ENCODE measurements at places on chromosomes 16 and 17.

DNA sequence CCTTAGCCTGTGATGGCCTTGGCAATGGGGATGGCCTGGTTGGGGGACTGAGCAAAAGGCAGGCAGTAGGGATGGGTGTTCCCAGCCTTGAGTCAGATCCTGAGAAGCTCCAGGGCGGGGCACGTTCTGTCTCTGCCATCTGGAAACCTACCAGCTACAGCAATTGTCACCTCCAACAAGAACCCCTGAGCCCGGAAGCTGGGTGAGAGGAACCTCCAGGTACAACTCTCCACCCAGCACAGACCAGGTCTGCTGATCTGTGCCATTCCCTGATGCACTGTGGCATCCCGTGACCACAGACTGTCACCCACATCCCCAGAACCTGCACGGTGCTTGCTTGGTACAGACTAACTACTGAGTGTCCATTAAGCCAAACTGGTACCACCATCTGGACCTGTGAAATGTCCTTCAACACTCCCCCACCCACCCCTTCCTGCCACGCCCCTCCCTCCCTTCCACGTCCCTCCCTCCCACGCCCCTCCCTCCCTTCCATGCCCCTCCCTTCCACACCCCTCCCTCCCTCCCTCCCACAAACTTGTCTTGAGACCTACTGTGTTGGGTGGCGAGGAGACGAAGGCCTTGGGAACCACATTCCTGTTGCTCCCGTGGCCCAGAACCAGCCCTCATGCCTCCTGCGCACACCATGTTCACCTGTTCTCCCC is 16.6 kb downstream of the MYO15B start:
- no peak for DNase-seq

DNA sequence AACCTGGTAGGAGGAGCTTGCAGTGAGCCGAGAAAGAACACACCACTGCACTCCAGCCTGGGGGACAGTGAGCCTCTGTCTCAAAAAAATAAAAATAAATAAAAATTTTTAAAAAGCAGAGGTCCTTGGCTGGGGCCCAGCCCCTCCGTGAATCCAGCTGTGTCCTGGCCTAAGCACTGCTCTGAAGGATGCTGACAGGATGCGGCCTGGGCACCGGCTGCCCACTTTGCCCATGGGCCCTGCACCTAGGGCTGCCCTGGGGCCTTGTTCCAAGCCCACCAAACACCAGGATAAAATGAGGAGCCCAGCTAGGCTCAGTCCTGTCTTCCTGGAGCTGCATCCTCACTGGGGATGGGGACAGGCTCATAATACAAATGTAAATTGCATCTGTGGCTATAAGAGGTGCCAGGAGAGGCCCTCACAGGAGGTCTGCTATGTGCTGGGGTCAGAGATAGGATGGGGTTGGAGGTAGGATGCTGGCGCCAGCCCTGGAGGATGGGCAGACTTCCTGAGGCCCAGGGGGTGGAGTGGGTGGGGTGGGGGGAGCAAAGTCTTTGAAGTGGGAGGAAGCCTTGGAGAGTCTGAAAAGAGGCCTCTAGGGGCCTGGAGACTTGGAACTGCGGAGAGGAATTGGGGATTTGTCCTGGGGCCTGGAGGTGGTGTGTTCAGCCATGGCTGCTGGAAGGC is 6.2 kb downstream of the C16orf89 start:
- DNase-seq, result no peak

DNA sequence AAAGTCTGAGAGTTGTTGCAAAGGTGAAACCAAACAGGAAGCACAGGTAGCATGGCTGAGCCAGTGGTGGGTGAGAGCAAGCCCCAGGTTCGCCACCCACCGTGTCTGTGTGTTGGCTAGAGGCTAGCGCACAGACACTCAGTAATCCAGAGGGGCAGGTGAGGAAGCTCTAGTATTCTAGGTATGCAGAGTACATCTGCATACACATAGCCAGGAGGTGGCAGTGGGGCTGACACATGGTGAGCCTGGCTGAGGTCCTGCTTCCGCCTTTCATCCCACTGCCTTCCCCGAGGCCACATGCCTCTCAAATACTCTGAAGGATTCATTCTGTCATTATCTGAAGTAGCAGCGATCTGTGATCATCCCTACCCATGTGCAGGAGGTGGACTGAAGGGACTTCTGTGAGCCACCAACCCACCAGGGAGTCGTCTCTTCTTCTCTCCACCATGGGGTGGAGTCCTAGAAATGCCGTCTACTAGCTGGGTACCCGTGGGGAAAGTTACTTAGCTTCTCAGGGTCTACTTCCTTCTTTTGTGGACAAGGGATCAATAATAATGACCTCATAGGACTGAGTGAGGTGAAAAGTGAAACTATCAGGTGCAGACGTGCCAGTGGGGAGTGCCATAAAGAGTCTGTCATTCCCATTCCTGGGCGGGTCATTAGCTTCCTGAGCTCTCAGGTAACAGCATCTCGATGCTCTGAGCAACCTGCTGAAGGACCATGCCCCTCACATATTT is 36.0 kb upstream of the ICAM2 start:
- no peak for DNase-seq

DNA sequence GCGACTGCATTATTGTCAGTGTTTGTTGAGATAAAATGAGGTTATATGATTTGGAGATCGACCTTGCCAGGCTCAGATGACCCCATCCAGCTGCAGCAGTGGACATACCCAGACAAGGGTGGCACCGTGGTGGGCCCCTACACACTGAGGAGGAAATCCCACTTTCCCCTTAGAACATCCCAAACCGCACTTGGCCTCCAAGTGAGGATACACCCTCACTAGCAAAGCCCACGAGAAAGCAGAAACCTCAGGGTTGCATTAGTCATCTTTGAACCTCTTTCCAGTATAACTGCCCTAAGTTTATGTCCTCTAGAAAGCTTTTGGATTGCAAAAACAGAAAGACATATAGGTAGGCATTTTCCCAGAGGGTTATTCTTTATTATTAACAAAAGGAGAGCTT is 101.5 kb downstream of the CLEC16A start:
- DNase-seq, result no peak

Measured in G401 (cell line).